ENCODE measurements at places on chromosomes 12 and 14. TPM values are rescaled to one million over a fixed set of nuclear protein-coding genes. Genes with fewer than 3 reads are reported as not detected.

- no peak overlapping the region for H3K4me3 ChIP-seq
- no peak for DNase-seq
- peaks cover 10% of the 10 kb centered on the region for H3K27me3 ChIP-seq
These were observed 20.5 kb downstream of the ZDHHC22 start for GRCh38 chr14:77120771-77121743.

- H3K27me3 ChIP-seq = no peaks in the 10 kb centered on the region
- no peak overlapping the region for H3K27ac ChIP-seq
- no peak overlapping the region for H3K4me3 ChIP-seq
- DNase-seq = no peak
- H3K36me3 ChIP-seq = no peaks in the 10 kb centered on the region
- no peaks in the 10 kb centered on the region for H3K4me1 ChIP-seq
These were observed 84.8 kb upstream of the LRFN5 start for GRCh38 chr14:41521891-41522290.

- no peak overlapping the region for H3K27ac ChIP-seq
- peaks cover 92% of the 10 kb centered on the region for H3K36me3 ChIP-seq
- peaks cover 14% of the 10 kb centered on the region for H3K4me1 ChIP-seq
- no peak overlapping the region for H3K4me3 ChIP-seq
- no peak for DNase-seq
- H3K27me3 ChIP-seq = no peaks in the 10 kb centered on the region
These were observed 15.3 kb downstream of the MAP3K12 start for GRCh38 chr12:53483979-53484377.

- H3K4me3 ChIP-seq = no peak overlapping the region
- H3K4me1 ChIP-seq = no peaks in the 10 kb centered on the region
- DNase-seq = no peak
- H3K27ac ChIP-seq = no peak overlapping the region
- no peaks in the 10 kb centered on the region for H3K27me3 ChIP-seq
These were observed 10.4 kb downstream of the FAM181A start for GRCh38 chr14:93937519-93937918.

DNA sequence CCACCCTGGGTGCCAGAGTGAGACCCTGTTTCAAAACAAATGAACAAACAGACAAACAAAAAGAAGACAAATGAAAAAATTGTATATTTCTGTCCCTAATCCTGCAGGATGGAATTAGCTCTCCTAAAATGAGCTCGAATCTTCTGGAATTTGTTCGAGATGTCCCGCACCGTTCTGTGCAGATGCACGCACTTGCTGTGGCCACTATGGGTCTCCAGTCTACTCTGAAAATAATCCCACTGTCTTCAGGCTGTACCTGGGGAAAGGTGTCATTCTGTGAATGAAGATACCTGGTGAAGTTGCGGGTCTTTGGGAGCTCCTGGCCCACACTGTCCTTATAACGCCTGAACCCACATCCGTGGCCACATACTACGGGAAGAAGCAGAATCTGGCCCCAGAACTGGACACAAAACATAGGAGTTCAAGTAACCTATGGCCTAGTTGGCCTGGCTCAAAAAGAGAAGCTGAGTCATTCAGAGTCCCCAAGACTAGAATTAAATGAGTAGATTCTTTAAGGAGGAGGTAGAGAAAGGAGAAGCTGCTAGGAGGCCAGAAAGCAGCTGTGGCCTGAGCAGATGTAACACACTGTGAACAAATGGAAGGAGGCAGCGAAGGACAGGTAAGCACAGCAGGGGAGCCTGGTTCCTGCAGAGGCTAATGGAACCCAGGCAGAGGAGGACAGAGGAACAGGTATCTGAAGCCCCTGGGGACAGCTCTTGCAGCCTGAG lies 108.6 kb downstream of the FOXN3 start:
- H3K27me3 ChIP-seq = no peaks in the 10 kb centered on the region
- H3K36me3 ChIP-seq = no peaks in the 10 kb centered on the region
- H3K27ac ChIP-seq = no peak overlapping the region
- no peak for DNase-seq

GALNT9 gene
- not detected for total RNA-seq

GRCh38 chr14:87111126-87111525 lies 881.9 kb downstream of the GALC start:
- no peaks in the 10 kb centered on the region for H3K36me3 ChIP-seq
- H3K4me1 ChIP-seq = no peaks in the 10 kb centered on the region
- H3K4me3 ChIP-seq = no peak overlapping the region
- DNase-seq = no peak
- no peaks in the 10 kb centered on the region for H3K27me3 ChIP-seq

GPR137C gene
- 0.59 TPM for total RNA-seq

PTGER2 gene
- total RNA-seq = 2.2 TPM

COCH gene
- total RNA-seq = 10.3 TPM

LIN7A gene
- total RNA-seq = 6.5 TPM

- no peak overlapping the region for H3K27ac ChIP-seq
- H3K4me1 ChIP-seq = no peaks in the 10 kb centered on the region
- no peaks in the 10 kb centered on the region for H3K36me3 ChIP-seq
- no peaks in the 10 kb centered on the region for H3K27me3 ChIP-seq
- no peak overlapping the region for H3K4me3 ChIP-seq
These were observed 345.0 kb downstream of the FOXG1 start for GRCh38 chr14:29111554-29111953.

PMCH gene
- total RNA-seq = not detected

DNA sequence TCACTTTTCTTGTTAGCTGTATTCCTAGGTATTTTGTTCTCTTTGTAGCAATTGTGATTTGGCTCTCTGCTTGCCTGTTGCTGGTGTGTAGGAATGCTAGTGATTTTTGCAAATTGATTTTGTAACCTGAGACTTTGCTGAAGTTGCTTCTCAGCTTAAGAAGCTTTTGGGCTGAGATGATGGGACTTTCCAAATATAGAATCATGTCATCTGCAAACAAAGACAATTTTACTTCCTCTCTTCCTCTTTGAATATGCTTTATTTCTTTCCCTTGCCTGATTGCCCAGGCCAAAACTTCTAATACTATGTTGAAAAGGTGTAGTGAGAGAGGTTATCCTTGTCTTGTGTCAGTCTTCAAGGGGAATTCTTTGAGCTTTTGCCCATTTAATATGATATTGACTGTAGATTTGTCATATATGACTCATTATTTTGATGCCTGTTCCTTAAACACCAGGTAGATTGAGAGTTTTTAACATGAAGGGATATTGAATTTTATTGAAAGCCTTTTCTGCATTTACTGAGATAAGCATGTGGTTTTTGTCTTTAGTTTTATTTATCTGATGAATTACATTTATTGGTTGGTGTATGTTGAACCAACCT lies 26.7 kb downstream of the CLECL1 start:
- H3K27ac ChIP-seq = no peak overlapping the region
- H3K4me1 ChIP-seq = no peaks in the 10 kb centered on the region
- no peak for DNase-seq
- H3K4me3 ChIP-seq = no peak overlapping the region
- no peaks in the 10 kb centered on the region for H3K27me3 ChIP-seq

CALCOCO1 gene
- 226 TPM for total RNA-seq

CSRP2 gene
- total RNA-seq = 28.6 TPM

- peaks cover 17% of the 10 kb centered on the region for H3K4me1 ChIP-seq
- H3K4me3 ChIP-seq = no peak overlapping the region
- H3K27me3 ChIP-seq = peaks cover 47% of the 10 kb centered on the region
- DNase-seq = no peak
These were observed 11.8 kb upstream of the GPR132 start for GRCh38 chr14:105076805-105077648.

GRCh38 chr14:42665083-42665482 lies 1058.4 kb downstream of the LRFN5 start:
- H3K4me3 ChIP-seq = no peak overlapping the region
- no peak for DNase-seq
- H3K27ac ChIP-seq = no peak overlapping the region
- H3K36me3 ChIP-seq = no peaks in the 10 kb centered on the region
- H3K27me3 ChIP-seq = no peaks in the 10 kb centered on the region

DNA sequence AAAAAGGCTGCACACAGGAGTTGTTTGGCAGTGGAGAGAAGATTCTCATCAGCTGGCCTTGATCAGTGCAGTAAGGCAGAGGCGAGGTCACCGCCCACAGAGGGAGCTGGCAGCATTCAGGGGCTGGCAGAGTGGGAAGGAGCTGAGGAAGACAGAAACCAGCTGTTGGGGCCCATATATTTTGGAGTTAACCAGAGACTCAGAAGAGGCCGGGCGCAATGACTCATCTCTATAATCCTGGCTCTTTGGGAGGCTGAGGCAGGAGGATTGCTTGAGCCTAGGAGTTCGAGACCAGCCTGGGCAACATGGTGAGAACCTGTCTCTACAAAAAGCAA lies 17.7 kb downstream of the SMCO2 start:
- H3K27ac ChIP-seq = no peak overlapping the region
- no peak for DNase-seq
- no peaks in the 10 kb centered on the region for H3K27me3 ChIP-seq
- H3K36me3 ChIP-seq = no peaks in the 10 kb centered on the region

- no peaks in the 10 kb centered on the region for H3K4me1 ChIP-seq
- H3K27ac ChIP-seq = no peak overlapping the region
- no peak for DNase-seq
- no peak overlapping the region for H3K4me3 ChIP-seq
- no peaks in the 10 kb centered on the region for H3K27me3 ChIP-seq
These were observed 69.1 kb downstream of the VEZT start for GRCh38 chr12:95286713-95287112.

GRCh38 chr14:80784820-80785219 lies 156.7 kb downstream of the CEP128 start:
- peak; percentile 13 for DNase-seq
- no peaks in the 10 kb centered on the region for H3K27me3 ChIP-seq
- no peaks in the 10 kb centered on the region for H3K4me1 ChIP-seq
- no peak overlapping the region for H3K4me3 ChIP-seq
- H3K36me3 ChIP-seq = no peaks in the 10 kb centered on the region

KLRD1 gene
- total RNA-seq = 0.90 TPM

KRT2 gene
- total RNA-seq = not detected

DNA sequence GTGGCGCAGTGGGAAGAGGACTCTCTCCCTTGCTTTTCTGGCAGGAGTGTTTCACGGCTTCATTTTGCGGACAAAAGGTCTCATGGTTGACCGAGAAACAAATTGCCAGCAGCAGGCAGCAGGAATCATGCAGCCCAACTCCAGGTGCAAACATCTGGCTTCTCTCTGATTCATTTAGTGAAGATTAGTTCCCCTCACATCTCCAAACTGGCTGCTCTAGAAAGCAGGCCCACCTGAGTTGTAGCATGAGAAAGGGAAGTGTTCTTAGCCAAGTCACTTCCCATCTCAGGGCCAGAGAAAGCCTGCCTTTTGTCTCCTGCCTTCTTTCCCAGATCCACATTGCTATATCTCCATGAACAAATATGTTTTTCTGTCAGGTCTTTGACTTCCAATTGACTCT lies 120.8 kb upstream of the CCDC196 start:
- no peaks in the 10 kb centered on the region for H3K27me3 ChIP-seq
- no peaks in the 10 kb centered on the region for H3K36me3 ChIP-seq
- H3K4me3 ChIP-seq = no peak overlapping the region
- no peak for DNase-seq
- H3K4me1 ChIP-seq = no peaks in the 10 kb centered on the region
- H3K27ac ChIP-seq = no peak overlapping the region

DNA sequence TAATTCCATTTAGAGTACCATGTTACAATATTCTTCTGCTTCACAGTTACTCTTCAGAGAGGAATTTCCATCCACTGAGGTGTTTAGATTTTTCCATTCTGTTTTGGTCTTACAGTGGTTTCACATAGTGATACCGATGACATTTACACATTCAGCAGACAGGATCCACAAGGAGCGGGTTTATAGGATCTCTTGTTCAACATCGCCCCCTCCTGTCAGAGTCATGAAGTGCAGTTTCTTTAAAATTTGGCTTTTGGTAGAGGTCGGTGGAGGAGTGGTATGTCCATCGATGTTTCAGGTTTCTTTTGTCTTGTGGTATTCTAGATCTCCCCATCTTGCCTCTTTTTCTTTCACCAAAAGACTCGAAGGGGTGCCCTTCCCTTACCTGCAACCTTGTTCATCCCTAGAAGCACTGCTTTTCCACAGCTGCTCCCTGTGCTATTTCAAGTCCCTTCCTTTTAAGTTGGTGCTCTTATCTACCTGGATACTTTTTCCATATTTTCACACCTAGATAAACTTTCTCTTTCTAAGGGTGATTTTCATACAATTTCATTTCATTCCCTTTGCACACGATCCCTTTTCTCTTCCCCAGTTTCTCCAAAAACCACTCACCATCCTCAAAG lies 181.3 kb downstream of the ITPR2 start:
- no peak overlapping the region for H3K4me3 ChIP-seq
- H3K27ac ChIP-seq = no peak overlapping the region
- DNase-seq = no peak
- no peaks in the 10 kb centered on the region for H3K27me3 ChIP-seq
- H3K4me1 ChIP-seq = peaks cover 16% of the 10 kb centered on the region

- peak overlapping the region; percentile 99 for H3K27ac ChIP-seq
- DNase-seq = no peak
- H3K27me3 ChIP-seq = no peaks in the 10 kb centered on the region
- H3K36me3 ChIP-seq = no peaks in the 10 kb centered on the region
- H3K4me3 ChIP-seq = no peak overlapping the region
These were observed 2.0 kb downstream of the PTPN11 start for GRCh38 chr12:112420740-112421139.

GRCh38 chr12:123062681-123063486 lies 82.4 kb downstream of the ARL6IP4 start:
- no peak overlapping the region for H3K4me3 ChIP-seq
- no peaks in the 10 kb centered on the region for H3K36me3 ChIP-seq
- H3K27me3 ChIP-seq = no peaks in the 10 kb centered on the region
- H3K4me1 ChIP-seq = peaks cover 72% of the 10 kb centered on the region
- no peak for DNase-seq
- H3K27ac ChIP-seq = no peak overlapping the region

DNA sequence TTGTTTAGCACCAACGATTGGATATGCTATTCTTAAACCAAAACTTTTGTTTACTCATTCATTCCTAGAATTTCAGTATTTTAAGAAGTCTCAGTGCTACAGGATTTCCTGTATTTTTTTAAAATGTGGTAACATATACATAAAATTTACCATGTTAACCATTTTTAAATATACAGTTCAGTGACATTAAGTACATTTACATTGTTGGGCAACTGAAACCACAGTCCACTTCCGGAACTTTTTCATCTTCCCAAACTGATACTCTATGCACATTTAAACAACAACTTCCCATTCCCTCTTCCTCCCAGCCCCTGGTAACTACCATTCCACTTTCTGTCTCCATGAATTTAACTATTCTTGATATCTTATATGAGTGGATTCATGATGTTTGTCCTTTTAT lies 30.3 kb downstream of the PDE3A start:
- no peaks in the 10 kb centered on the region for H3K36me3 ChIP-seq
- DNase-seq = peak; percentile 27
- H3K4me1 ChIP-seq = no peaks in the 10 kb centered on the region
- no peaks in the 10 kb centered on the region for H3K27me3 ChIP-seq

CMA1 gene
- total RNA-seq = not detected

CLEC2D gene
- 9.6 TPM for total RNA-seq

KCNK10 gene
- not detected for total RNA-seq

USP44 gene
- 13.8 TPM for total RNA-seq

DNA sequence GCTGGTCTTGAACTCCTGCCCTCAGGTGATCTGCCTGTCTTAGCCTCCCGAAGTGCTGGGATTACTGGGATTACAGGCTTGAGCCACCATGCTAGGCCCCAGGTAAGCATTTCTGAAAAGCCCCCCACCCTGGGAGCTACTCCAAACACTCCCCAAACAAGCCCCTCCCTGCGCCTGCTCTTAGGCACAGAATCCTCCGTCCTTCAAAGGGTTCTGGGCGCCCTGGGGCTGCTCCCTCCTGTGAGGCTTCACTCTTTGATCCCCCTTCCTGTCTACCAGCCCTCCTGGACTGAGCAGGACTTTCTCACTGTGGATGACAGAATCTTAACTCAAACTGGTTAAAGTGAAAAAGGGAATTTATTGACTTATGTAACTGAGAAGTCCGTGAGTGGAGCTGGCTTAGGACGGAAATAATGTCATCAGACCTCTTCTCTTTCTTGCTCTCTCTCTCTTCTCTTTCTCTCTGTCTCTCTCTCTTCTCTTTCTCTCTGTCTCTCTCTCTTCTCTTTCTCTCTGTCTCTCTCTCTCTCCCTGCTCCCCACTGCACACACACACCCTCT lies 66.9 kb upstream of the CLMN start:
- H3K4me1 ChIP-seq = peaks cover 3% of the 10 kb centered on the region
- no peaks in the 10 kb centered on the region for H3K36me3 ChIP-seq
- H3K4me3 ChIP-seq = no peak overlapping the region

Data from tibial nerve (tissue), 4 donors.